LNCaP clone FGC (cell line): ENCODE measurements at places on chromosomes 12 and 14.

- peak; percentile 35 for DNase-seq
Observed at GRCh38 chr14:58107947-58108552, 44.0 kb downstream of the ARMH4 start.

GRCh38 chr12:122985338-122986257 is 5.1 kb downstream of the ARL6IP4 start:
- no peak for DNase-seq

GRCh38 chr14:55699131-55700057 is 119.4 kb downstream of the KTN1 start:
- DNase-seq, result no peak

- DNase-seq, result no peak
Observed at GRCh38 chr12:116397148-116397547, 119.7 kb upstream of the MED13L start.

DNA sequence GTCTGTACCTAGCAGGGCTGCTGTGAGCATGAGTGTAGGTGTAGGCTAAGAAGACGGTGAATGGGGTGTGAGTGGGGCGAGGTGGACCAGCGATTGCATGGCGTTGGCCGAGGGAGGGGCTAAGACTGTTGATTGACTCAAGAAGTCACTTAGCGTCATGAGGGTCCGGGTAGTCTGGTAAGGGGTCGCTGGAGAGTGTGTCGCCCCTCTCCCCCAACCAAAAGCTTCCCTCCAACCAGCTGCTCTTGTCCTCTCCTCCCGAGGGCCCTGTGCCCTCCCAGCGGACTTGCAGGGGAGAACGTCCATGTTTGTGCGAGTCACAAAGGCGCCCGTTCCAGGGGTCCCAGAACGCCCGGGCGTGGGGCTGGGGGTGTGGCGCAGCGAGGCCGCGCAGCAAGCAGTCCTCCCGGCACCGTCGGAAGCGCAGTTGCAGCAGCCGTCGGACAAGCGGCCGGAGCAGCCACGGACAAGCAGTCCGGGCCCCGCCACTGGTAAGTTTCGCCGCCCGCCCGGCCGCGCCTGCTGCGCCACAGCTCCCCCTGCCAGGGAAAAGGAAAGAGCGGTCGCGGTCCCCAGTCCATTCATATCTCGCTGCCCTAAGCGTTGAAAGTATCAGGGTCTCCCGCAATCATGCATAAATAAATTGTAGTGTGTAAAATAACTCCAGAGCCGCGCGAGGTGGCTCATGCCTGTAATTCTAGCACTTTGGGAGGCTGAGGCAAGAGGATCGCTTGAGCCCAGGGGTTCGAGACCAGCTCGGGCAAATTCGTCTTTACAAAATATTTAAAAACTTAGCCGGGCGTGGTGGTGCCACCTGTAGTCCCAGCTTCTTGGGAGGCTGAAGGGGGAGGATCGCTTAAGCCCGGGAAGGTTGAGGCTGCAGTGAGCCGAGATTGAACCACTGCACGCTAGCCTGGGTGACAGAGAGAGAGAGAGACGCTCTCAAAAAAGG is at the start of gene CCDC63:
TSS of gene CCDC63 (plus strand) at position 373 of the 952 bp plus-strand sequence. CDS start 5,968 bp downstream, outside the sequence.
- DNase-seq, result no peak

GRCh38 chr14:90341784-90342183 is 10.0 kb upstream of the NRDE2 start:
- DNase-seq, result no peak

DNA sequence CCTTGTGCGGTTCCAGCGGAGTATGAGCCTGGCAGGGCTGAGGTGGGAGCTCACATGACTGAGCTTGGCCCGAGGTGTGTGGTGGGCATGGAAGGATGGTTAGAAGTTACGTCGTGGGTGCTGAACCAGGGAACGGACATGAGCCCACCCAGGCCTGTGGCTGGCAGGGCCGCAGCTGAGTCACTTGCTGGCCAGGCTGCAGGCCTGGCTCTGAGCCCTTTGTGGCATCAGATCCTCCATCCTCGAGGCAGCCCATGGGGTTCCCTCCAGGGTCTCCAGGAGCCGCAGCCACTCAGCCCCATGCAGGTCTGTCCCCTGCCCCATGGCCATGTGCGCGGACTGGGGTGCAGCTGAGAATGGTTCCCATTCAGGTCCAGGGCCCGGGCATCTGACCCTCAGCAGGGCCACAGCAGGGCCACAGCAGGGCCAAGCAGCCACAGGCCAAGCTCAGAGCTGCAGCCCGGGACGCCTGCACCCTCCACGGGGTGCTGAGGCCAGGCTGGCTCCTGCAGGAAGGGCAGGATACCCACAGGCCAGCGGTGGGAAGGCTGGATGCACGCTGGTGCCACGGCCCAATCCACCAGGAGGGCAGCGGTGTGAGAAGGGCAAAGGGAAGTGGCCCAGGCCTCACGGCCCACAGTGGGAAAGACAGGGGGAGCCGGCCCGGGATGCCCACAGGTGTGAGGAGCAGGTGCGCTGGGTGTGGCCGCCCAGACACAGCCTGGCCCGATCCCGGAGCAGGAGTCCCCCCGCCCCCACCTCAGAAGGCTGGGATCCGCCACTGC is 26.3 kb upstream of the ULK1 start:
- DNase-seq, result no peak

DNA sequence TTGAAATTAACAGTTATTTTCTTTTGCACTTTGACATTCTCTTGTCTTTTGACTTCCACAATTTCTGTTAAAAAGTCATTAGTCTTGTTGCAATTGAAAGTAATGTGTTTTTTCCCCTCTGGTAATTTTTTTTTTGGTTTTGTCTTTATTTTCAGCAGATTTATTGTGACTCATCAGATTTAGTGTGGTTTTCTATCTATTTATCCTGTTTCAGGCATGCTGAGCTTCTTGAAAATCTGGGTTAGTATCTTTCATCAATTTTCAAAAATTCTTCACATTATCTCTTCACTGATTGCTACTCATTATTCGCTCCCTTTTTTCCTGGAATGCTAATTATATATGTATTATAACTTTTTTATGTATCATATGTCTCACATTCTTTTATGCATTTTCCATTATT is 15.3 kb upstream of the NTF3 start:
- no peak for DNase-seq

DNA sequence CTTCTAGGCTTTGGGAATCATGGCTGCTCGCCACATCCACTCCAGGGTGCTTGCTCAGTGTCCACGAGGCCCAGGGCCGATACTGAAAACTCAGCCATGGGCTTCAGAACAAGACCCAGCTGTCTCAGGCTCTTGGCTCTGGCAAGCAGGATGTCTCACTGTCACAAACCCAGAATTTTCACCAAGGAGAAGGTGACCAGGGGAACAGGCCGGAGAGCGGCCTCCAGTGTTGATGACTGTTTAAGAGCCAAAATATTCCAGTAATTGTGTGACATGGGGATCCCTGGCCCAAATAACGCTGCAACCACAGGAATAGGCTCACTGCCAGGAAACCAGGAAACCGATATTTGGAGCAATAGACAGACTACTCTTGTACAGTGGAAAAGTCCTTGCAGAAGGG is 9.8 kb upstream of the SERPINA5 start:
- no peak for DNase-seq

- no peak for DNase-seq
Observed at GRCh38 chr12:2432856-2433255, 361.9 kb upstream of the FKBP4 start.

GRCh38 chr12:74031045-74031444 is 506.6 kb upstream of the ATXN7L3B start:
- no peak for DNase-seq

DNA sequence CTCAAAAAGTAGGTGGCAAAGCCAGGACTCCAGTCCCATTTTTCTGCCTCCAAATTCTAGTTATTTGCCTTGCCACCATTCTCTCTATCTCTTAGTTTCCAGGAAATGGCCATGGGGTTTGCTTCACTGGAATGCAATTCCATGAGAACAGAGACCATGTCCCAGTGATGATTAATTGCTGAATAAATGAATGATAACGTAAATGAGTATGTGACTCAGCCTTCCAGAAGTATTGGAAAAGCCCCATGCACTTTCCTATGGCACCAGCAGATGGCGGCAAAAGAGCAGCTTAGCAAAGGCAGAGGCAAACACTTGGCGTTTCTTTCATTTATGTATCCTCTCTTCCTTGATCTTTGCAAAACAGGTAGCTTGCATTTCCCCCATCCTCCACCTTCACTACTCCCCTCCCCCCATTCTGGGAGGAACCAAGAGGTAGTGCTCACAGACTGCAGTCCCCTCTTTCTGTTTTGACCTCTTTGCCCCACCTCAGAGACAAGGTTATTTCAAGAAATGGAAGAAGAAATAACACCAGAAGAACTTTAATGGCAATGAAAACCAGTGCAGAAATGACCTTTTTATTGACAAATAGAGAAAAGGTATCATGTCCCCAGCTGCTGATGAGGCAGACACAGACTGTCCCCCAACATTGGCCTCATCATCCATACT is 21.3 kb downstream of the TBX3 start:
- peak; percentile 63 for DNase-seq

- no peak for DNase-seq
Observed at GRCh38 chr14:102897299-102898027, 25.0 kb upstream of the AMN start.

- no peak for DNase-seq
Observed at GRCh38 chr14:95608637-95609235, 73.9 kb downstream of the GLRX5 start.

DNA sequence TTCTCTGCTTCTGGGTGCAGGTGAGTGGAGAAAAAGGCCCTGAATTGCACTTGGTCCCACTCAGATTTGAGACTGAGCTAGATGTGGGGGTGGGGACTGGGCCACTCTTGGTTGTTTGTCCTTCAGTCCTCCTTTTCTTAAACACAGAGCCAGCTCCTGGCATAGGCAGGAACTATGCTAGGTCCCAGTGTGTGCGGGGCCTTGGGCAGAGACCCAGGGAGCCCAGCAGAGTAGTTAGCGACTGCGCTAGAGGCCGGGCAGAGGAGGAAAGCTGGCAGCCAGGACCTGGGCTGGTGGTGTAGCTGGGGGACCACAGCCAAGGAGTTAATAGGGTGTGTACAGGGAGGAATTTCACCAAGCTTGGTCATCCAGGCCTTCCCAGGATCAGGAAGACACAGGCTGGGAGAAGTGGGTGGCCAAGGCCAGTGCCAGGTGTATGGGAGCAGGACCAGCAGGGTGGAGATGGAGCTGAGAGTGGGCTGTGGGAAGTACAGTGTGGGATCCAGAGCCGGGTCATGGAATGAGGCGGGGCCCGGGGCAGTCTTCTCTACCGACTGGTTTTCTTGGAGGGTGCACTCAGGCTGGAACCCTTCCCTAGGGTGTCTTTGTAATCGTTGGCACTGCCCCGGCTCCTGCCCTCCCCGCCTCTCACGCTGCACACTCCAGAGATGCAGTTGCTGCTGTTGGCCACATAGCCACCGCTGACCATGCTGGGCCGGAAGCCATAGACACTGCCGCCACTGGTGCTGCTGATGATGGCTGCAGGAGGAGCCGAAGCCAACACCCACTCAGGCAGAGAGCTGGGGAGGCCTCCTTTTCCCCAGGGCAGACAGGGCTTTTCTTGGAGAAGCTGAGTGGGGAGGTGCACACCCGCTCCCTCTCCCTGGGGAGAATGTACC is 8.7 kb downstream of the KRT71 start:
- DNase-seq, result no peak

GRCh38 chr12:56110571-56110970 is 5.9 kb upstream of the RPL41 start:
- DNase-seq, result no peak

GRCh38 chr12:103877934-103878510 is 37.0 kb upstream of the NT5DC3 start:
- DNase-seq, result no peak

DNA sequence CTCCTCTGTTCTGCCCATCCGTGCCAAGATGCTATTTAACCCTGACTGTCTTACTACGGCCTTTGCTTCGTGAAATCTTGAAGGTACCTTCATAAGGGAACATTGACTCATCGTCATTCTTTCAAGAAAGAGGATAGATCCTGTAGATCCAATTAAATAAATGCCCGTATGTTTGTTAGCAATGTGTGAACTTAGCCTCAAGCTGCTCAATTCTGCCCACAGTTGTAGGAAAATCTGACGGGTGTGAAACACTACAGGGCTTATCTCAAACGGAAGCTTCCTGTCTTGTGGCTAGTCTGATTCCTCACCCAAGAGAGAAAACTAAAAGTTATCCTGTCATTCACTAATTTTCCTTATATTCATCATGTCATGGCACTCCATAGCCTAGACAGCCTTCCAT is 168.0 kb upstream of the TBX3 start:
- no peak for DNase-seq

DNA sequence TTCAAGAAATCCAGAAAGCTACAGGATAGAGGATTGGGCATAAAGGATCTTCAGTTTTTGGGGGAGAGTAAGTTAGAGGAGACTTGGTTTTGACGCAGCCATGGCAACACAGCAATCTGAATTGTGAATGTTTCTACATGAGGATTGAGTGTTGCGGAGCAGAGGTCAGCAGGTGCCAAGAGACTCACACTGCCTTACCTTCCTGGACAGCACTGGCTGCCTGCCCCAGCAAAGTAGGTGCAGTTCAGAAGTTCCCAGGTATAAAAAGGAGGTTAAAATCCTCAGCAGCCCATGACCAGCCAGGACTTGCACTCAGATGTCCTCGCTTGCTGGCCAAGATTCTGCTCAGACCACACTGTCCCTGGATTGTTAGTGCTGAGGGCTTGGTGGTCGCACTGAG is 371.1 kb downstream of the DPF3 start:
- no peak for DNase-seq

DNA sequence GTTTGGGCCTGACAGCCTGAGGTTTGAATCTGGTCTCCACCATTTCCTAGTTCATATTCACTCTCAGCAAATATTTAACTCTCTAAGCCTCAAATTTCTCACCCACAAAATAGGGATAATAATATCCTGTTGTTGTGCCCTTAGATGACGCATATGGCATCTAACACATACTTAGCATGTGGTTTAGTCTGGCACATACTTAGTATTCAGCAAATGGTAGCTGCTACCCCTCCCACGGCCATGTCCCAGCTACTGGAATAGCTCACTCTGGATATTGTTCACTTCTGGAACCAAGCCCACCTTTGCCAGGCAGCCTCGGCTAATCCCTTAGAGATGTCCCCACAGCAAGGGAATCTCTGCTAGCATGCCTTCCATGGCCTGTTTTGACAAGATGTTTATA is 53.3 kb downstream of the BICD1 start:
- no peak for DNase-seq
